ENCODE measurements at places on chromosomes 6 and 20.

- DNase-seq: no peak
Measured at GRCh38 chr6:33128318-33128717, 52.5 kb downstream of the HLA-DPB1 start.

GRCh38 chr6:680666-681340 lies 12.1 kb downstream of the EXOC2 start:
- DNase-seq: no peak

GRCh38 chr6:110881546-110882273 lies 7.1 kb downstream of the AMD1 start:
- DNase-seq: no peak

DNA sequence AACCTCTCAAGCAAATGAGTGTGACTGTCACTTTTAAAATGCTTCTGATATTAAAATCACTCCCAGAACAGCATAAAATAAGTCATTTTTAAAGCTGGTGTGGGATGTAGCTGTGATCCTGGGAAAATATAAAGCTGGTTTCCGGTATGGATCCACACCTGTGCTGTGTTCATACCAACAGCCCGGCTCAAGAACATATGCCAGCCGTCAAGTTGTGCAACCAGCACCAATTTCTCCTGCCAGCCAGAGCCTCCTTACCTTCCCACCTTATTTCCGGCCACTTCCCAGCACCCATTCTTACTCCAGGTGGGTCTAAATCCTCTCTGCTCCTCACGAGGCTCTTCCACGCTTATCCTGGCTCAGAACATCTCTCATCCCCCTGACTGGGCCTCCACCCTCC lies 50.9 kb upstream of the RPS6KA2 start:
- DNase-seq: no peak

DNA sequence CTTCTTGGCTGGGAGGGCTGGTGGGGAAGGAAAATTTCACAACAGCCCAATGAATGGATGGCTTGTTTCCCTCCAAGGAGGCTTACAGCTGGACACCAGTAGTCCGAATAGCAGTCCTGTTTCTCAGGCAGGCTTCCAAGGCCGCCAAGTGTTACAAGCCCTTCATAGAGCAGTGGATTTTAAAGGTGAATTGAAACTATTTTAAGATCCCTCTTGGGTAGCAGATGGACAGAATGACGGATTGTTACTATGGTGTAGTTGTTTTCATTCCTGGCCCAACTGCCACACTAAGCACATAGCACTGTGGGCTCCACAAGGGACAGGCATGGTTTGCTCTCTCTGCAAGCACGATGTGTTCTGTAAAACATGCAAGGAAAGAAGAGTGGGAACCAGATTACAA lies 203.3 kb upstream of the TAB2 start:
- no peak for DNase-seq

GRCh38 chr6:3406891-3407809 lies 49.7 kb downstream of the SLC22A23 start:
- DNase-seq: no peak

DNA sequence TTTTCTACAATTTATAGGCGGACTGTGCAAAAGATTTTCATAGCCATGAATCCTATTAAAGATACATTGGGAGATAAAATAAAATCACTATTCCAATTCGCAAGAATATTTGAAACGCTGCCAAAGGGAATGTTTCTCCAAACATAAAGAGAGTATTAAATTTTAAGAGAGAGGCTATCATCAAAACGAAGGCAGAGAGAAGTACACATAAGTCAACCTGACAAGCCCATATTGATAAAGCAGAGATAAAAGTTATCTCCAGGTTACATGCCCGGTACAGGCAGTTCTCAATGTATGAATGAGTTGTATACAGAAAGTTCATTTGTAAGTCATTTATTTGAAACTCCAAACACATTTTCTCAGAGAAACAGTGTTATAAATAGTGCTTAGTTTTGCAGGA lies 193.1 kb downstream of the ATXN1 start:
- no peak for DNase-seq

GRCh38 chr6:45467853-45468252 lies 90.1 kb upstream of the SUPT3H start:
- DNase-seq: no peak

GRCh38 chr6:1952740-1953360 lies 292.6 kb downstream of the GMDS start:
- no peak for DNase-seq

DNA sequence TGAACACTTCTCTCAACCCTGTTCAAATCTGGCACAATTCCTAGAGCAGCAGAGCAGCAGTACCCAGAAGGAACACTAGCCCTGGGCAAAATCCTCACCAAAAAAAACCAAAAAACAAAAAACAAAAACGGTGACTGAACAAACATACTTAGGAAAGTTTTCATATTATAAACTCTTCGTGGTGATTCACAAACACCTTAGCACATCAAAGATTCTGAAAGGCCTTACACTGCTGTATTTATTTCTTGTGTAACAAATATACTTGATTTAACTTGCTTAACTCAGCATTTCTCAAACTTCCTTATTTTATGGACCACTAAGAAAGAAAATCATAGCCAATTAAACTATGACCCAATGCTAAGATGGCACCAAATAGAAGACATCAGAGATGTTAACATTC lies 57.8 kb upstream of the RREB1 start:
- no peak for DNase-seq

GRCh38 chr6:169289619-169290339 lies 36.1 kb upstream of the THBS2 start:
- no peak for DNase-seq

DNA sequence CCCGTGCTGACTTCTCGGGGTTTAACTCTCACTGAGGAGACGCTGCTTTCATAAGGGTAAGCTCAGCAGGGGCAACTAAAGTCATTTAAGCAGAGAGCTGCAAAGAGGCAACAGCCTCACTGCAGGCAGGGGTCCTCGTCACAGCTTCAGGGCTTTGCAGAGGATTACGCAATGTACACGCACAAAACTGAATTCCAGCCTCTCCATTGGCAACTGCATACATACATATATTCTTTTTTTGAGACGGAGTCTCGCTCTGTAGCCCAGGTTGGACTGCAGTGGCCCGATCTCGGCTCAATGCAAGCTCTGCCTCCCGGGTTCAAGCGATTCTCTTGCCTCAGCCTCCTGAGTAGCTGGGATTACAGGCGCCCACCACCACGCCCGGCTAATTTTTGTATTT lies 2.4 kb downstream of the GMEB2 start:
- no peak for DNase-seq

DNA sequence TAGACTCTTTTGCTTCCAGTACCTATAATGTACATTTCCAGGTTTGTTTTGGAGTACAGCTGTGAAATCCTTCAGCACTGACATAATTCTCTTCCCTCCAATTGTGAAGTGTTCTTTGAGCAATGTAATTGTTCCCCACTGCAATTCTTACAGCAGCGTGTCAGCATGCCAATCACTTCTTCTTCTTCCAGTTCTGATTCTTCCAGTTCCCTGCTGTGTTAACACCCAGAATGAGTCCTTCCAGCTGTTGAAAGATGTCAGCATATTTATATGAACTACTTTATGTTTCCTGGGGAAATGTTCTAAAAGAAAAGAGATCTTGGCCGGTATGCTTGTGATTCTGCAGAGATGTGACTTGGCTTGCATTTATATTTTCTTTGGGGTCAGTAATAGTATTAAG lies 213.9 kb downstream of the UNC5CL start:
- DNase-seq: no peak

- no peak for DNase-seq
Measured at GRCh38 chr6:149132336-149132735, 185.2 kb upstream of the TAB2 start.

DNA sequence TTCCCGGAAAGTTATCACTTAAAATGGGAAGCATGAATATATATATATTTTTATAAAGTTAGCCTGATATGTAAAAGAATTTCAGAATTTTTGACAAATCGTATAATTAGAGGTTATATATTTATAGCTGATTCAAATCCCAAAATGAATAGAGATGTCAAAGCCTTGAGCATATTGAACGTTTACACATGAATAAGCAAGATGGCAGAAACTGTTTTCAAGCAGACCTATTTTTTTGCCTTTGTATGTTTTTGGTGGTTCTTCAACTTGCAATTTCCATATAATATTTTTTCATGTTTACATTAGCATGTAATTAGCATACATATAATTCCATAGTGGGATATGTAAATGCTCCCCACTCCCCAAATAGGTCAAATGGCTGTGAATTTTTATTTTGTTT lies 189.9 kb downstream of the PRL start:
- DNase-seq: no peak

- no peak for DNase-seq
Measured at GRCh38 chr6:21592953-21593352, 598 bp upstream of the SOX4 start.

- peak; percentile 51 for DNase-seq
Measured at GRCh38 chr6:139109558-139109957, 25.3 kb upstream of the HECA start.

- no peak for DNase-seq
Measured at GRCh38 chr6:138104618-138105213, 2.5 kb downstream of the PERP start.

DNA sequence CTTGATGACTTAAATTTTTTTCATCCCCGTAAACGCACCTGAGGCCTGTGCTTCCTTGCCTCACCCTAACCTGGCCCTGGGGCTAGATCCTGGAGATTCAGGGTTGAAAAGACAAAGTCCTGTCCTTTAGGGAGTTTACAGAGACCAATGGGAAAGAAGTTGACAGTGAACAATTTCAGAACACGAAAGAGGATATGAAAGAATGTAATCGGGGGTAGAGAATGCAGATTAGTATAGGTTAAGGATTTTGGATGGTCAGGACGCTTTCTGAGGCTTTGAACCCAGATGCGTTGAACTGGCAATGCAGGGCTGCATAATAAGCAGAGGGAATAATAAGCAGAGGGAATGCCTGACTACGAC lies 1.7 kb upstream of the FBXO5 start:
- DNase-seq: no peak

GRCh38 chr6:161085246-161085645 lies 93.7 kb downstream of the MAP3K4 start:
- DNase-seq: no peak

- no peak for DNase-seq
Measured at GRCh38 chr20:53741726-53742028, 148.0 kb upstream of the ZNF217 start.

Data from stimulated activated naive CD8-positive, alpha-beta T cell treated with anti-CD3 and anti-CD28 coated beads, Interleukin-15, amount 100 ng/mL, for 72 hours (primary cell).